T-helper 2 cell (primary cell): ENCODE measurements at places on chromosomes 7 and 10.
A peak's percentile ranks its signal among the peaks of the same experiment; 100 is the strongest.

GRCh38 chr7:143299840-143300239 lies 11.7 kb downstream of the CASP2 start:
- DNase-seq = peak; percentile 42

DNA sequence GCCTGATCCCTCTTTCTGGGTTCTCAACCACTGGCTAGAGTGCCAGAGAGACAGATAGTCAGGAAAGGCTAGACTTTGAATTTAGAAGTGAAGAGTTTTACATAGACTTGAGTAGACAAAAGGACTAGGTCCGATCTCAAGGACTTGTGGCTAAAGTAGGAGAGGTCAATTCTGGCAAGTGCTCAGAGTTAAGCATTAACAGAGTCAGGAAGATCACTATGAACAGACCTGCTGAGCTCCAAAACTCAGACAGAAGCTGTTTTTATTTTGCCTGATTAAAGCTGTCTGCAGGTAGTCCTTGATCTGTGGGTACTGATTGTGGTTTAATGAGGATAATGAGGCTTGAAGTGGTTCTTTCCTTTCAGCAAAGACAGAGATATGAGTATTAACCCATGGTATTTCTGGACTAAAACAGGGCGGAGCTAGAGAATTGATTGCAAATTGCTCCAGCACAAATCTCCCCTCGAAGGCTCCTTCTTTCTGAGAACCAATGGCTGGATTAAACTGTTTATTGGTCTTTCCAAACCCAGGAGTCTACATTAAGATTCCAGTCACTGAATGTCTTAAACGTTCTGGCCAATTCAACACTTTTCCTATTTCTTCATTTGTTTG lies 423.2 kb downstream of the IPMK start:
- DNase-seq = no peak

GRCh38 chr7:92875173-92875572 lies 38.8 kb upstream of the CDK6 start:
- no peak for DNase-seq

DNA sequence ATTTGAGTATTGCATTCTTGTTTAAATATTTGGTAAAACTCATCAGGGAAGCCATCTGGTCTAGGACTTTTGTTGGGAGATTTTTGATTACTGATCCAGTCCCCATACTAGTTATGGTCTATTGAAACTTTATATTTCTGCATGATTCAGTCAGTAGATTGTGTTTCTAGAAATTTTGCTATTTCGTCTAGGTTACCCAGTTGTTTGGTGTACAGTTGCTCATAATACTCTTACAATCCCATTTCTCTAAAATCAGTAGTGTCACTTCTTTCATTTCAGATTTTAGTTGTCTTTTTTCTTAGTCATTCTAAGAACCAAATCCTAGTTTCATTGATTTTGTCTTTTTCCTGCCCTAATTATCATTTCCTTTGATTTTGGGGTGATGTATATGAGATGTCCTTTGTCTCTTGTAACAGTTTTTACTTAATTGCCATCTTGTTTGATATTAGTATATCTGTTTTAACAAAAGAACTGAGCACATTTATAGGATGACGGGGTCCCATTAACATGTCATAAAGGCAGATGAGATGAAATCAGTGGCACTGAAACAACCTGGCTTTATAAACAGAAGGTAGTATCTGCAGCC lies 7.9 kb downstream of the MALSU1 start:
- no peak for DNase-seq

- DNase-seq = no peak
These were observed 105.1 kb upstream of the NPVF start for GRCh38 chr7:25333296-25333928.

GRCh38 chr10:21532694-21533466 lies 1.2 kb upstream of the MLLT10 start:
- no peak for DNase-seq

GRCh38 chr7:139731802-139732470 lies 45.9 kb downstream of the HIPK2 start:
- DNase-seq = no peak

DNA sequence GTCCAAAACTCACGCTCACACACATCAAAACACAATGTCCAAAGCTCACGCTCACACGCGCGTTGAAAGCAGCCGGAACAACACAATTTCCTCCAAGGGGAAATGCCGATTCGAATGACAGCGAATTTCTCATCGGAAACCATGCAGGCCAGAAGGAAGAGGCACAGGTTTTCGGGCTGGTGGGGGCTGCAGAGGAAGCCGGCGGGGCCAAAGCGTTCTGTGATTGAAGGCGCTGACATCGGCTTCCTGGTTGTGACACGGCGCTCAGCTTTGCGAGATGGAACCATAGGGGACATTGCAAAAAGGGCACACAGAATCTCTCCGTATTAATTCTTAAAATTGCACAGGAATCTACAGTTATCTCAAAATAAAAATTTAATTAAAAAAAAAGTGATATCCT lies 61.3 kb downstream of the FOXL3 start:
- no peak for DNase-seq

DNA sequence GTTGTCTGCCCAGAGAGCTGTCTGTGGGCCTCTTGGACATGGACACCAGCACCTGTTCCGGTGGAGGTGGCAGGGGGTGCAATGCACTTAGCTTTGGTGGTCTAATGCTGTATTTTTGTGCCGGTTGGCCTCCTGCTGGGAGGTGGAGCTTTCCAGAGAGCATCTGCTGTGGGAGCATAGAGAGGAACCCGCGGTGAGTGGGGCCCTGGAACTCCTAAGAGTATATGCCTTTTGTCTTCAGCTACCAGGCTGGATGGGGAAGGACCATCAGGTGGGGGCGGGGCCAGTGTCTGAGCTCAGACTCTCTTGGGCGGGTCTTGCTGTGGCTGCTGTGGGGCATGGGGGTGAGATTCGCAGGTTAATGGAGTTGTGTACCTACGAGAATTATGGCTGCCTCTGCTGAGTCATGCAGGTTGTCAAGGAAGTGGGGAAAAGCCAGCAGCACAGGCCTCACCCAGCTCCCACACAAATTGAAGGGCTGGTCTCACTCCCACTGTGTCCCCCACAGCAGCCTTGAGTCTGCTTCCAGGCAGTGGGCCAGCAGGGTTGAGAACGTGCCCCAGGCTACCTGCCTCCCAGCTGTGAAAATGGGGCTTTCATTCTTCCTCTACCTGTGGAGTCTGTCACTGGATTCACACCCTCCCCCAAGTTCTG lies 29.0 kb downstream of the JAKMIP3 start:
- DNase-seq = no peak

- DNase-seq = no peak
These were observed 428.4 kb downstream of the GFRA1 start for GRCh38 chr10:115844591-115844990.

DNA sequence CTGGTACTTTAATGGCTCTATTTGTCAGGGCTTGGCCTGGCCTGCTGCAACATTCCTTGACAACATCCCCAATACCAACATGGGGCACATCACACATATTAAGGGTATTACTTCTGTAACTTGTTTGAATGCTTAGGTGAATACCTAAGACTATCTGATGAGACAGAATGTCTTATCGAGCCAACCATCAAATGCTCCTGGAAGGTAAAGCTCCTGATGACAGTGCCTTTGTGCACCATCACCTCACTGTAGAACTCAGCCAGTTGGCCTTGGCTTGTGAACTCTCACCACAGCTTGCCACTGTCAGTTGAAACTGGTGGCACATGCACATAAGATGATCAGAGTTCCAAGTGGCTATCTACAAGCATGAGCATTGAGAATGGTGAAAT lies 3.7 kb upstream of the MYO1G start:
- no peak for DNase-seq

DNA sequence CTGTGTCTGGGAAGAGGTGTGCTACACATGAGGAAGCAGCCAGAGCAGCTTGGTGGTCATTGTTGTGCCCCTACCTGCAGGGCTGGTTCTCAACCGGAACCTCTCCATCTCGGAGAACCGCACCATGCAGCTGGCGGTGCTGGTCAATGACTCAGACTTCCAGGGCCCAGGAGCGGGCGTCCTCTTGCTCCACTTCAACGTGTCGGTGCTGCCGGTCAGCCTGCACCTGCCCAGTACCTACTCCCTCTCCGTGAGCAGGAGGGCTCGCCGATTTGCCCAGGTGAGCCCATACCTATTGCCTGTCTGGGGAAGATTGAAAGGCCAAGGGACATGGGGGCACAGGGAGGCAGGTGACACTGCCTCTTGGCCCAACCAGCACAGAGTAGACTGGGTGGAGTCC lies 29.3 kb upstream of the CSGALNACT2 start:
- DNase-seq = no peak

GRCh38 chr7:15972862-15973275 lies 286.4 kb upstream of the MEOX2 start:
- DNase-seq = no peak

- no peak for DNase-seq
These were observed 37.7 kb downstream of the EBF3 start for GRCh38 chr10:129926066-129927055.

DNA sequence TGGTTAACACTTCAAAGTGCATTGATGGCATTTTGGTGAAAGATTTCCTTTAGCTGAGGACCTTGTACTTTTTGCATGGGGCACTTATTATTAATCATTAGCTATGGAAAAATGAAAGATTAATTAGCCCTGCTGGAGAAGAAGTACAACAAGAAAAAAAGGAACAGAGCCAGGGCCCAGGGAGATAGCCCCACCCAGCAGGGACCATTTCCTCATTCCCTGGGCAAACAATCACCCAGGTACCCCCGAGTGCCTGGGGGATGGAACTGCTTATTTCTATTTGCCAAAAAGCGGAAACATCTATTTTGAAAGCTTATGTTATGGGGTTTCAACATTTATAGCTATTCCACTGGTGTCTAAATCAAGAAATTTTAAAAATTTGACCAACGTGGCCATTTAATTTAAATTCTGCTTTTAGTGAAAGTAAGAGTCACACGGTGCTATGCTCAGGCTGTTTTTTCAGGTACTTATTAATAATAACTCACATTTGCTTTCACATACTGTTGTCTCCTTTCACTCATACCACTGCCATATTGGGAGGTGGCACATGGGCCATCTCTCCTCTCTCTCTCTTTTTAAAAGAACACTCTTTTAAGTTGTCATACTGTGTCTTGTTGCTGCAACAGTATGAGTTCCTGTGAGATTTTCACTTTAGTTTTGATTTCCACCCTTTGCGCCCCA lies 143.6 kb upstream of the KIF5B start:
- no peak for DNase-seq

DNA sequence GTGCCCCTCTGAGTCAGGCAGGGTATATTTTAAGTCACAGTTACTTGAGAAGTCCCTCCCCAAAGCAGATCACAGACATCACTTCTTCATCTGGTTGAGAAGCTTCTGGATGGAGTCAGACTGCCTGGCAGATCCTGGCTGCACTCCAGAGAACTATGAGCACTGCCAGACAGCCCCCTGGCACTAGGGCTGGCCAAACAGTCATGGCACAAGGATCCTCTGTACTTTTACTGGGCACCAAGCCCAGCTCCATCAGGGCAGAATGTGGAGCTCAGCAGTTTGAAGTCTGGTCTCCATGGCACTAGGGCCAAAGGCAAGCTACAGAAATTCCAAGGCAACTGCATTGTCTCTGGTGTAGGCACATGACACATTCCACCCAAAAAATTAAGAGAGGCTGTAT lies 162.1 kb downstream of the NRG3 start:
- no peak for DNase-seq

GRCh38 chr10:115558252-115558651 lies 465.1 kb downstream of the ATRNL1 start:
- DNase-seq = no peak

DNA sequence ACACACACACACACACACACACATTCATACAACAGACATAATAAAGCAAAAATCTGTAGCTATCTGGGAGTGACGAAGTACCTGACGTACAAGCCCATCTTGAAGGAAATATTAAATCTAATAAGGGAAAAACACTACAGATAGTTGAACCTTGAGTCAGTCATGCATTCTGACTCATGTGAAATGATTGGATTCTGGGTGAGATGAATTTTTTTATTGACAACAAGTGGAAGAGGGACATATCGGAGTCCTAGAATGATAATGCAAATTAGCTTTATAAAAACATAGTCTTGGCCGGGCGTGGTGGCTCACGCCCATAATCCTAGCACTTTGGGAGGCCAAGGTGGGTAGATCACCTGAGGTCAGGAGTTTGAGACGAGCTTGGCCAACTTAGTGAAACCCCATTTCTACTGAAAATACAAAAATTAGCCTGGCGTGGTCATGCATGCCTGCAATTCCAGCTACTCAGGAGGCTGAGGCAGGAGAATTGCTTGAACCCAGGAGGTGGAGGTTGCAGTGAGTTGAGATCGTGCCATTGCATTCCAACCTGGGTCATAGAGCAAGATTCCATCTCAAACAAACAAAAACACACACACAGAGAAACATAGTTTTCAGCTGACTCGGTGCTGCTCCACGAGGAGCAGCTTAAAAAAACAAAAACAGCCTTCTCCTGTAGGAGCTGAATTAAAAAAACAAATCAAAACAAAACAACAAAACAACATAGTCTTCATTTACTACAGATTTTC lies 154.4 kb upstream of the MKLN1 start:
- no peak for DNase-seq

DNA sequence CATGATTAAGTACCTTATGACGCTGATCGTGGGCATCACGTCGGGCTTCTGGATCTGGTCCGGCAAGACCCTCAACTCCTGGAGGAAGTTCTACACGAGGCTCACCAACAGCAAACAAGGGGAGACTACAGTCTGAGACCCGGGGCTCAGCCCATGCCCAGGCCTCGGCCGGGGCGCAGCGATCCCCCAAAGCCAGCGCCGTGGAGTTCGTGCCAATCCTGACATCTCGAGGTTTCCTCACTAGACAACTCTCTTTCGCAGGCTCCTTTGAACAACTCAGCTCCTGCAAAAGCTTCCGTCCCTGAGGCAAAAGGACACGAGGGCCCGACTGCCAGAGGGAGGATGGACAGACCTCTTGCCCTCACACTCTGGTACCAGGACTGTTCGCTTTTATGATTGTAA lies 2.5 kb downstream of the FZD1 start:
- no peak for DNase-seq

- no peak for DNase-seq
These were observed 198.5 kb upstream of the KCTD7 start for GRCh38 chr7:66430164-66430545.

DNA sequence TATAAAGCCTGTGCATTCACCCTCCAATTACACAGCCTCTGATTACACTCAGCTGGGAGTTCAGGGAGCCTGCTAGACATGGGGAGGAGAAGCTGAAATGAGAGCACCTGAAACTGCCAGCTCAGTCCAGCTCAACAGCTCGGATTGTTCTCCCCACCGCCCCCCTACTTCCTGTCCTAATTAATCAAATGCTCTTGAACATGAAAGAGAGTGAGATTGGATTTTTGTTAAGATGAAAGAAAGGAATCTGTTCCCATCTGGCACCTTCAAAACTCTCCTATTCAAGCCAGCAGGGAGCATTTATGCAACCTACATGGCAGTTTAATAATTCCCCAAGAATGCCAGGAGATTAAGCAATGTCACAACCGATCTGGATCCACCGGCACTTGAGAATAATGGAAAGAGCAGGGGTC lies 98.0 kb downstream of the NPSR1 start:
- no peak for DNase-seq

- no peak for DNase-seq
These were observed 675 bp upstream of the FRAT2 start for GRCh38 chr10:97335188-97335619.

- DNase-seq = no peak
These were observed 540.7 kb downstream of the CALN1 start for GRCh38 chr7:71871446-71871845.
